ENCODE measurements at places on chromosomes 5 and 9. TPM values are rescaled to one million over a fixed set of nuclear protein-coding genes. Genes with fewer than 3 reads are reported as not detected.

DNA sequence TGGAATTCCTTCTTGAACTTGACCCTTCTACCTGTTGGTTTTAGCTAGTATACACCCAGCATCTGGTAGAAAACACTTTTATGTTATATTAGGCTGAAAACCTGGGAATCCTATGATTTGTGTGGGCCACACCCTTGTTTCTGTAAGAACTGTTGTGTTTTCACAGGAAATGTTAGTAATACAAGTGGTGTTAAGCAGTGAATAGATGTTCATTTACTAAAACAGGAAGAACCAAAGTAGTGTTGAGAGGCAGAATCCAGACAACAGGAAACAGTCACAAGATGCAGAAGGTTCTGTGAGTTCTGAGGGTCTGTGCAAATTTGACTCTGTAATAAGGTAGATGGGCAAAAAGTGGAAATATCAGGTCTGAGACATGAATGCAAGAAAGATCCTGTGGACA, 73.0 kb upstream of the RAI14 start:
- no peak for DNase-seq

GRCh38 chr9:32969270-32969669, 32.2 kb downstream of the APTX start:
- DNase-seq = no peak

DNA sequence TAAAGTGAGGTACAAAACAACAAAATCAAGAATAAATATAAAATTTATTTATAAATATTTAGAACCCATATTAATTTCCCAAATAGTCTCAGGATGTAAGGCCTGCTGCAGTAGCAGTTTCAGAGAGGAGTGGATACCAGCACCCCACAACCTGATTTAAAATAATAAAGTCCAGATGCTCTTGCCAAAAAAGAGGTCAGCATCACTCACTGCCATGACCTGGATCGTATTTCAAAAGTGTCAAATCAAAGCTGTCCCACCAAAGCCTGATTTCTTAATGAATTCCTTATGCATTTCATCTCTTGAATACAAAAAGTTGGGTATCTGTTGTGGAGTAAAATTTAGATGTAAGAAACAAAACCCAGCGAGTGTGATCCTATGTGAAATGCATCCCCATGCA, 58.0 kb upstream of the ROR2 start:
- no peak for DNase-seq

DNA sequence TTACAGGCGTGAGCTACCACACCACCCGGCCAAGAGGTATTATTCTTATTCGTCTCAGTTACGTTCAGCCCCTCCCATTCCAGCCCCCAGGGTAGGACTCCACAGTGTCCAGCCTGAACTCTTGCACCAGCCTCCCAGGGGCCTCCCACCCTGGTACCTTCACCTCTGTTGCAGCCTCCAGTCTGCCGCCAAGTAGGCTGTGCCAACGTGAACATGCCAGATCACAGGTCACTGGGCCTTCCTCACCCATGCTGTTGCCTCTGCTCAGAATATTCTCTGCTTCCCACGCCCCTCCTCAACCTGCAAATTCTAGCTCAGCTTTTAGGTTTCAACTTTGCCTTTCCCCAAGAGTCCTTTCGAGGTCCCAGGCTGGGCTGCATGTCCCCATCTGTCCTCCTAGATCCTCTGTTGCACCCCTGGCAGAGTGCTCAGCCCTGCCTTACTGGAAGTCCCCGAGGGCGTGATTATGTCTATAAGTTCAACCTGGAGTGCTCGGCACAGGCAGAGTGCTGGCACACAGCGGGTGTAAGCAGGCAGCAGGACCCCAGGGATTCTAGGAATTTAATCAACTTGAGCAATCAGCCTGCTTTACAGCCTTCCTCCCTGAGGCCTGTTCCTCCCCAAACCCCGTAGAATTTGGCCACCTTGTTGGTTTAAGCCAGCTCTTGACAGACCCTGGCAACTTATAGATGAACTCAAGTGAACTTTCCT, 13.1 kb upstream of the STXBP1 start:
- DNase-seq = no peak

GRCh38 chr9:112750764-112751055, 150 bp downstream of the SNX30 start:
- DNase-seq = no peak

- no peak for DNase-seq
Measured at GRCh38 chr5:95711501-95712346, 19.4 kb upstream of the RHOBTB3 start.

DNA sequence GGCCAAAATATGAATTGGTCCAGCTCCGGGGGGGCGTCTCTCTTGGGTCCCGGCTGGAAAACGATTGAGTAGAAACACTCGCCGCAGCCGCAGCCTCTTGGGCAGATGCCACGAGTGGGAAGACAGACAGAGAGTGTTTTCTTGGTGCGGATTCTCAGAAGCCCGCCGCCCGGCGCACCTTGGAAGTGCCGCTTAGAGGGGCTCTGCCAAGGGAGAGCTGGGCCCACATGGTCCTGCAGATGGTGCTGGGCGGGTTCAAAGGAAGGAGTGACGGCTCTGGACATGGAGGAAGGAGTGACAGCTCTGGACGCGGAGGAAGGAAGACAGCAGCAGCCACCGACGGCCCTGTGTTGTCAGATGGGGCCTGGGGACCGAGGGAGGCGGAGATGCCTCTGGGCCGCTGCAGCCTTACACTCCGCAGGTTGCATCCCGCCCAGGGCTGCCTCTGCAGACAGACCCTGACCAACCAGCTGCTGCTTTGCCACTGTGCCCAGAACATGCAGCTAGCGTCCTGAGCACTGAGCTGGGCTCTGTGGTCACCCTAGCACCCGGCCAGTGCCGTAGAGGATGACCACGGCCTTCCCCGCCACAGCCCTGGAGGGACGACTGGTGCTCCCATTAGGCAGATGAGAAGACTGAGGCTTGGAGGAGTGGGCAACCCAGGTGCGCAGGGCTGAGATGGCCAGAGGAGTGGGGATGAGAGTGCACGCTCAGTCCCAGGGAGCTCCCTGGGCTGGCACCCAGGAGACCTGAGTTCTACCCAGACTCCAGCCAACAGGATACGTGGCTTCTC, 20.8 kb upstream of the QRFP start:
- DNase-seq = no peak

DNA sequence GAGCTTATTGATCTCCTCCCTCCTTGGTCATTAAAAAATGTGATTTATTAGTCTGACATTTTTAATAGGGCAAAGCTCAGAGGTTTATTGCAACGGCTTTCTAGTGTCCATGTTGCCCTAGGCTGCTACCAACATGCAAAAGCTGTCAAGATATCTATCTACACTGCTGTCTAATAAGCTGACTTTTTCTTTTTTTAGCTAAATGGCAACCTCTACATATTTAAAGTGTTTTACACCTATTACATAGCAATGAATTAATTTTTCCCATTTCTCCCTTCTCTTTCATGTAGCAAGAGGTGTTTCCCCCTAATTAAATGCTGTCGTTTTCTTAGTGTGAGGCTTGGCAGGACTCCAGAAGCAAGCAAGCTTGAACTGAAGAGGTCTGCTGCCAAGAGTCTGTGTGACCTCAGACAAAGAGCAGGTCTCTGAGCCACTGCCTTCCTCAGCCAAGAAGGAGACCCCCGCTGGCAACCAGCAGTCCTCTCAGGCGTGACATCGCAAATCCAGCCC, 79.4 kb downstream of the GAS1 start:
- no peak for DNase-seq

DNA sequence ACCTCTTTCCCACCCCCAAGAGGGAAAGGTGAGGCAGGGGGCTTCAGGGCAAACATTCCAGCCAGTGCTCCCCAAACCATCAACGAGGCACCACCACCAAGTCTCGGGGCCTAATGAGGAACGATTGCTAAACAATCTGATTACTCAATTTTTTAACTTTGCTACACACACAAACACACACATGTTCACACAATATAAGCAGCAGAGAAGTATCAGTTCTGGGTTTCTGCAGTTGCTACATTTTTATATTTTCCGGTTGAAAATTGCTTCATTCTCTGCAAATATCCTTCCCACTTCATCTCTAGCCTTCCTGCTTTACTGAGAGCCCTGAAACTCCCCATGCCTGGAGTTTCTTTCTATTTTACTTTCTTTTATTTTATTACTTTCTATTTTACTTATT, 60.2 kb downstream of the FEM1C start:
- no peak for DNase-seq

GRCh38 chr9:137953683-137954438, 76.3 kb downstream of the CACNA1B start:
- DNase-seq = no peak

GRCh38 chr5:79595086-79595485, 17.2 kb upstream of the TENT2 start:
- DNase-seq = no peak

DNA sequence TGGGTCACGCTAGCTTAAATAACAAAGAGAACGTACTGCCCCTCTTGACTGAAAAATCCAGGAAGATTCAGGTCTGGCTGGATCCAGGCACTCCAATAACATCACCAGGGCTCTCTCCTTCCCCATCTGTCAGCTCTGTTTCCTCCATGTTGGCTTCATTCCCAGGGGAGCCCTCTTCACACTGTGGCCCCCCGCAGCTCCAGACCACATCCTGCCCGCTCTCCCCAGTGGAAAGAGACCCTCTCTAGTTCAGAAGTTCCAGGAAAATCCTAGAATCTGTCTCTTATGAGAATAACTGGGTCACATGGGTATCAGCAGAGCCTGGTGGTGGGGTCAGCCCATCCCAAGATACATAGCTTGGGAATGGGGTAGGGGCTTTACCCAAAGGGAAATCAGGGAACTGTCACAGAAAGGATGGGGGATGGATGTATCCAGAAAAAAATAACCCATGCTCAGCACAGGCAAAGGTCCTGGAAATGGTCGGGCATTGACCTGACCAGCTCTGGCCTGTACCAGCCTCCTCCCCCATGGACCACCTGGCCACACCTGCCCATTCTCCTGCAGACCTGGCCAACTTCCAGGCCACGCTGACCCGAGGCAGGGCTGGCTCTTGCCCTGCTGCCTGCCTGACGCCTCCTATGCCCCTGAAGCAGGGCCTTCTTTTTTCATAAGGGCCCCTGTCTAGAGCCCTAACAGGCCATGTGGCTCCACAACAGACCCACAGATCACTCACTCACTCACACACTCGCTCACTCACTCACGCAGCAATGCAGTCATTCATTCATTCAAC, 65.9 kb downstream of the COL23A1 start:
- DNase-seq = no peak

DNA sequence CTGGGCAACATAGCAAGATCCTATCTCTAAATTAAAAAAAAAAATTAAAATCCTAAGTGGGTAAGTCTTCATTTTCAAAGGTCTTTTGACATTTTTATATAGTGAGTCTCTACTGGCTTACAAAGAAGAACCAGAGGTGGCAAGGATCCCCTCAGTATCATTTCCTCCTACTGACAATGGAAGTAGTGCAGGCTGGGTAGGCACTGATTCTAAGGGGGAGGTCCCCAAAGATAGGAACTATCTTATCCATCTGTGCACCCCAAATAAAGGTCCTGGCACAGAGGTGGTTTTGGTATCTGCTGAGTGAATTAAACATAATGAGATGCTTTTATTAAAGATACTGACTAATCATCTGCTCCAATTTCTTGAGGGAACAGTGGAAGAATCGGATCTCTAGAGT, 4.2 kb downstream of the FAM193B start:
- no peak for DNase-seq

DNA sequence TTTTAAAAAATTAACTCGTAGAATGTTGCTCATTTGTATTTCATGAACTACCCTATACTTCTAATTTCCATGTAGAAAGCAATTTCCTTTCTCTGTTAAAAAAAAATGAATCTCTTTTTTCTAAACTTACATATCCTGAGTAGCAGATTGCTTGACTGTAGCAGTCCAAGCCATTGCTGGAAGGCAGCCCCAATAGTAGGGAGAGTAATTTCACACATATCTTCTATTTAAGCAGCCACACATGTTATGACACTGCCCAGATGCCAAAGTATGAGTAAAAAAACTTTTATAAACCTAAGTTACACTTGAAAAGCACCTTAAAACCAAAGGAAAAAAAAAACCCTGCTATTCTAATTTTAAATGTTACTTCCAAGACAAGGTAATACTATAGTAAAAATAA, 69.6 kb downstream of the FBXL17 start:
- DNase-seq = no peak

DNA sequence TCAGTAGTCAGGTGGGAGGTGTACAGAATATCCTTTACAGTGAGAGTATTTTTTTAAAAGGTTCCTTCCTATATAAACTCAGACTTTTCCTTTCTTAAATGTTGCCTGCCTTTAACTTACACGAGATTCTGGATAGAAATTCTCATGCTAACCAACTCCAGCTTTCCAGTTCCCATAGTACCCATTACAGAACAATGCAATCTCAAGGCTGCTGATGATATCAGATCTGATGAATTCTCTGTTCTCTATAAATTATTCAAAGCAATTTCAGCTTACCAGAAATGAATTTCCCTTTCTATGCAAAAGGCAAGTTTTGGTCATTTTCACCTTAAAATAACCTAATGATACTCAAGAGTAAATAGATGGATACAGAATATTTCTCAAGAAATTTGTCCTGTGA, 90.3 kb downstream of the NUDT12 start:
- no peak for DNase-seq

The GLDC gene
- total RNA-seq = 0.68 TPM

The RIGI gene
- 9.9 TPM for total RNA-seq

The PCDHB16 gene
- not detected for total RNA-seq

The IRGM gene
- total RNA-seq = 2.9 TPM

The NUTM2G gene
- total RNA-seq = not detected

The DND1 gene
- total RNA-seq = 2.7 TPM
